ENCODE measurements at places on chromosomes 12 and 14.

DNA sequence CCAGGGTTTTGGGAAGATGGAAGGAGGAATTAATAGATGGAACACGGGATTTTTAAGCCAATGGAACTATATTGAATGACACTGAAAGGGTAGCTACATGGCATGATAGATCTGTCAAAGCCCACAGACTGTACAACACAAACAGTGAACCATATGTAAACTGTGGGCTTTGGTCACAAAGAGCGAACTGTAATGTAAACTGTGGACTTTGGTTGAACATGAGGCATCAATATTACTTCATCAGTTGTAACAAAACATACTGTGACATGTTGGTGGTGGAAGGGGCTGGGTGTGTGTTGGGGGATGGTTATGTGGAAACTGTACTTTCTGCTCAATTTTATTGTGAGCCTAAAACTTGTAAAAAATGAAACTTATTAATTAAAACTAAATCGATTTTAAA is 210.6 kb upstream of the HMGA2 start:
- no peak for DNase-seq

DNA sequence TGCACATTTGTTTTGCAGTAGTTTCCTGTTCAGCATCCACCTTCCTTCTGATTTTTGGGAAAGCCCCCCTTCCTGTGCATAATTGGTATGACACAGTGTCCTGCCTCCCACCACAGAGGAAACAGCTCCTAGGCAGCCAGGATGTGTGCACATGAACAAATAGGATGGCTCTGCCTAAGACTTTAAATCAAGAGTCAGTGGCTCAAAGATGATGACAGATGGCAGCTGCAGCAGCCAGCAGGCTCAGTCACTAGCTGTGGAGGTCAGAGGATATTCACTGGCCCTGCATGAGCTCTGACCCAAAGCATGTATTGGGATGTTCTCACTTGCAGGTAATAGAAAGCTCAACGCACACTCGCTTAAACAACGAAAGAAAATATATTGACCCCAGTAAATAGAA is 90.3 kb downstream of the KCNK10 start:
- DNase-seq, result no peak

DNA sequence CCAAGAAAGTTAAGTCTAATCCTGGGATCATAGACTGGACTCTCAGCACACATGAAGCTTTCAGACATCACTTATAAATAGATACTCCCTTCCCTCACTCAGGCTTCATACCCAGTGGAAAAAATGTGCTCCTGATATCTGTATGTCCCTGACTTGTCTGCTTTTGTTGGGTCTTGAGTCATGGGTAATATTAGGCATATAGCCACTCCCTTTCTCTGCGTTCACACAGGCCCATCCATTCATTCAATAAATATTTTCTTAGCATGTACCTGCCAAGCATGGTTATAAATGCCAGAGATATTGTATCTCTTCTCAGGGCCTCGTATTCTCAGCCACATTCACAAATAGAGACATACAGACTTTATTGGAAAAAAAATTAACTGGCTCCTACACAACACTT is 43.5 kb downstream of the COX16 start:
- DNase-seq, result no peak

- DNase-seq, result no peak
Measured at GRCh38 chr14:71712478-71712877, 219.8 kb upstream of the RGS6 start.

DNA sequence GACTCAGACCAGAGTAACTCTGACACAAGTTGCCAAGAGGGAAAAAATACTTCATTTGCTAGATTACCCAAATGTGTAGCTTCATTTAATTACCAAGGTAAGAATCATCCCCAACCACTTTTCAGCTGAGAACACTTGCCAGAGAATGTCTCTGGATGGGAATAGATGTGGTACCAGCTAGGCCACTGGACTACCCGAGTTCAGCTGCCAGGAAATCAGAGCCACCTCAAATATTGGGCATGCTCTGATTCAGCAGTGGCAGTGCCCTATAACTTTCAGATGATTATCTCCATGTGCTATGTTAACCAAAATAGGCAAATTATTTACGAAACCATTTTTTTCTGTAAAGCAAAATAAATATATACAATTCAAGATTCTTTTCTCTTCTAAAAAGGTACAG is 80.7 kb downstream of the SLC38A1 start:
- DNase-seq, result no peak

DNA sequence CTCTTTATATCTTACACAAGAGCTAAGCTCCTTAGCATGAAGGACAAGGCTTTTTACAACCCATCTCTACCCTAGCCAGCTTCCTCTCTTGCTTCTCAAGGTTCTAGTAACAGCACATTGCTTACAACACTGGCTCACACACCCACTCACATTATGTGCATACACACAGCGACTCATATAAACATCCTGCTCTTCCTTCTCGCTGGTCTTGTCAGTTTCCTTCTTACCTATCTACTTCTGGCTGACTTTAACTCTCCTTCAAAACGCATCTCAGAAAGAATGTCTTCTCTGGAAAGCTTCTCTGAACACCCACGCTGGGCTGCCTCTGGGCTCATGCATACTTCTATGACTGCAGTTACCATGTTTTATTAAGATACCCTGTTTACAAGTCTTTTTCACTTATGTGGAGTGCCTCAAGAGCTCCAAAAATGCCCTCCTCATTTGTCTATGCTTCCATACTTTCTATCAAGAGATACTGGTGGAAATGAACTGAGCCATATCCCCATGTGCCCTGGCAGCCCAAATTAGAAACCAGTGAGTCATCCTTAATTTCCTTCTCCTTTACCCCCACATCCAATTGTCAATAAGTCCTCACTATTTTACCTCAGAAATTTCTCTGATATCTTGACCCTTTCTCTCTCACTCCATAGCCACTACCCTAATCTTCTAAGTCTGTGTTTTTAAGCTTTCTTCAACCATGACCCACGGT is 126.9 kb upstream of the KRAS start:
- no peak for DNase-seq

- DNase-seq, result no peak
Measured at GRCh38 chr12:24798335-24798734, 150.6 kb downstream of the BCAT1 start.

Data from effector CD4-positive, alpha-beta T cell (primary cell).